Activated T-helper 1 cell treated with anti-CD3 and anti-CD28 coated beads, Interleukin-12 subunit alpha, Interleukin-12 subunit beta, Interleukin-2, Interleukin-4 antibody, amounts not matched to agents 30 ng/mL and 10 ng/mL and 1 ng/mL, durations not matched to agents 14 hours and 24 hours and 36 hours (primary cell): ENCODE measurements at places on chromosomes 5 and 9. TPM values are rescaled to one million over a fixed set of nuclear protein-coding genes. Genes with fewer than 3 reads are reported as not detected.

GRCh38 chr5:134141331-134142050 lies 27.0 kb downstream of the TCF7 start:
- peak overlapping the region; percentile 24 for H3K27ac ChIP-seq
- H3K27me3 ChIP-seq, result no peaks in the 10 kb centered on the region
- DNase-seq, result no peak
- peaks cover 62% of the 10 kb centered on the region for H3K4me1 ChIP-seq
- no peak overlapping the region for H3K4me3 ChIP-seq
- H3K36me3 ChIP-seq, result peaks cover 37% of the 10 kb centered on the region

GRCh38 chr5:4185127-4185526 lies 589.5 kb downstream of the IRX1 start:
- H3K4me3 ChIP-seq, result no peak overlapping the region
- no peaks in the 10 kb centered on the region for H3K36me3 ChIP-seq
- DNase-seq, result no peak
- no peaks in the 10 kb centered on the region for H3K4me1 ChIP-seq
- H3K27me3 ChIP-seq, result no peaks in the 10 kb centered on the region
- H3K27ac ChIP-seq, result no peak overlapping the region

- no peak overlapping the region for H3K4me3 ChIP-seq
- H3K27ac ChIP-seq, result no peak overlapping the region
- DNase-seq, result no peak
- no peaks in the 10 kb centered on the region for H3K4me1 ChIP-seq
- H3K27me3 ChIP-seq, result peaks cover 2% of the 10 kb centered on the region
- H3K36me3 ChIP-seq, result no peaks in the 10 kb centered on the region
These were observed 90.3 kb downstream of the NUDT12 start for GRCh38 chr5:103472265-103472664.

DNA sequence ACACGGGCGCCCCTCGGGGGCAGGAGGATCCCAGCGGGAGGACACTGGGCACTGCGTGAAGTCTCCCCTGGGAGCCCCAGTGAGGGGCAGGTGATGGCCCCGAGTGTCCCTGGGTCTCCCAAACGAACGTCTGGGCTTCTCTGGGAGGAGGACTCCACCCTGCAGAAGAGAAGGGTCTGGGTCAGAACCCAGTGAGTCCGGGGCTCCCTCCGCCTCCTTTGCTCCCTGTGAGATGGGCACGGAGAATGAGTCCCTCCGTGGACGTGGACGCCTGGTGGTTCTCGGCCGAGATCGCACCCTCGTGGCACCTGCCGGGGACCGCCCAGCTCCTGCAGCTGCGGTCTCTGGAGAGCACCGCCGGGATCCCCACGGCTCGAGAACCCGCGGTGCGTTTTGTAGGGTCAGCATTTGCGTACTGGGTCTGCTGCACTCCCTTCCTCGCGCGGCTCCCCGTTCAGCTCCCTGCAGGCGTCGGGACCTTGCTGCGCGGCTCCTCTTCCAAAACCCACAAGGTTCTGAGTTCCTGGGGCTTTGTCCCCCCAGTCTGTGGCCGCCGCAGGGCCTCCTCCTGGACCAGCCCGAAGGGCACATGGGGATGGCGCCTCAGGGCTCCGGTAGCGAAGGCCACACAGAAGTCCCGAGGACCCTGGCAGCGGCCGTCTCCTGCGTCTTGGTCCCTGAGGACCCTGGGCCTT lies 10.2 kb upstream of the CEP72 start:
- H3K4me3 ChIP-seq, result no peak overlapping the region
- H3K36me3 ChIP-seq, result no peaks in the 10 kb centered on the region
- H3K27me3 ChIP-seq, result peaks cover 22% of the 10 kb centered on the region
- no peak overlapping the region for H3K27ac ChIP-seq
- H3K4me1 ChIP-seq, result peaks cover 5% of the 10 kb centered on the region

DNA sequence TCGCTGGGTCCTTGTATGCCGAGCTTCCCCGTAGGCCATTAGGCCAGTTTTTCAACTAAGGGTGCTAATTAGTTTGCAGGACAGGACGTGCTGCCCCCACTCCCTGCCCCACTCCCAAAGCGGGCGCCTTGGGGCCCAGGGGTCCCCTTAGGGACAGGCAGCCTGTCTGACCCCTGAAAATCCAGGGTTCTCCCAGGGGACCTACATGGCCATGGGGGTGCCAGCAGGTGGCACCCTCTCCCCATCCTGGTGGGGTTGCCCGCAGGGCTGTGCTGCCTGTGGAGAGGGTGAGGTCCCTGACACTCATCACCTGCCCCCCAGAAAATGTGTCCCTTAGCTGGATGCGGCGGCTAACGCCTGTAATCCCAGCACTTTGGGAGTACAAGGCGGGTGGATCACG lies 8.5 kb upstream of the CCDC187 start:
- no peak for DNase-seq
- H3K36me3 ChIP-seq, result no peaks in the 10 kb centered on the region
- no peak overlapping the region for H3K27ac ChIP-seq
- no peak overlapping the region for H3K4me3 ChIP-seq
- H3K27me3 ChIP-seq, result peaks cover 4% of the 10 kb centered on the region

DNA sequence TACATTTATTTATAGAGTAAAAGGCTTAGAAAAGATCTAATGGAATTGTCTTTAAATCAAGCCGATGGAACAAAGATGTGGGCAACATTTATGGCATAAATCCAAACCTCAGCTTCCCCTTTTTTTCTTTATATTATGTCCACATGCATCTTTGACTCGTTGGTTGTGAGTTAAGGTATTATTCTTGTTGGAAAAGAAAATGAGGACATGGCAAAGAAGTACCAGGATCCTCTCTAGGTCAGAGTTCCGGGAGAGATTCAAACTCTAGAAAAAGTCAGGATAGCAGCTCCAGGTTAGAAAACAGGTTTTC lies 508 bp upstream of the NME5 start:
- H3K27me3 ChIP-seq, result peaks cover 12% of the 10 kb centered on the region
- no peak overlapping the region for H3K27ac ChIP-seq

GRCh38 chr5:136147632-136148031 lies 15.0 kb downstream of the SMAD5 start:
- peaks cover 3% of the 10 kb centered on the region for H3K36me3 ChIP-seq
- peaks cover 5% of the 10 kb centered on the region for H3K27me3 ChIP-seq
- DNase-seq, result no peak
- H3K27ac ChIP-seq, result no peak overlapping the region
- no peaks in the 10 kb centered on the region for H3K4me1 ChIP-seq
- H3K4me3 ChIP-seq, result no peak overlapping the region

GRCh38 chr9:94799578-94800264 lies 73.2 kb downstream of the AOPEP start:
- no peak overlapping the region for H3K27ac ChIP-seq
- H3K4me1 ChIP-seq, result peaks cover 30% of the 10 kb centered on the region
- H3K36me3 ChIP-seq, result peaks cover 16% of the 10 kb centered on the region
- DNase-seq, result no peak
- H3K27me3 ChIP-seq, result no peaks in the 10 kb centered on the region

- H3K27me3 ChIP-seq, result peaks cover 7% of the 10 kb centered on the region
- no peak for DNase-seq
- no peak overlapping the region for H3K27ac ChIP-seq
- H3K4me1 ChIP-seq, result no peaks in the 10 kb centered on the region
- no peak overlapping the region for H3K4me3 ChIP-seq
These were observed 41.1 kb downstream of the ISOC1 start for GRCh38 chr5:129135633-129136032.

DNA sequence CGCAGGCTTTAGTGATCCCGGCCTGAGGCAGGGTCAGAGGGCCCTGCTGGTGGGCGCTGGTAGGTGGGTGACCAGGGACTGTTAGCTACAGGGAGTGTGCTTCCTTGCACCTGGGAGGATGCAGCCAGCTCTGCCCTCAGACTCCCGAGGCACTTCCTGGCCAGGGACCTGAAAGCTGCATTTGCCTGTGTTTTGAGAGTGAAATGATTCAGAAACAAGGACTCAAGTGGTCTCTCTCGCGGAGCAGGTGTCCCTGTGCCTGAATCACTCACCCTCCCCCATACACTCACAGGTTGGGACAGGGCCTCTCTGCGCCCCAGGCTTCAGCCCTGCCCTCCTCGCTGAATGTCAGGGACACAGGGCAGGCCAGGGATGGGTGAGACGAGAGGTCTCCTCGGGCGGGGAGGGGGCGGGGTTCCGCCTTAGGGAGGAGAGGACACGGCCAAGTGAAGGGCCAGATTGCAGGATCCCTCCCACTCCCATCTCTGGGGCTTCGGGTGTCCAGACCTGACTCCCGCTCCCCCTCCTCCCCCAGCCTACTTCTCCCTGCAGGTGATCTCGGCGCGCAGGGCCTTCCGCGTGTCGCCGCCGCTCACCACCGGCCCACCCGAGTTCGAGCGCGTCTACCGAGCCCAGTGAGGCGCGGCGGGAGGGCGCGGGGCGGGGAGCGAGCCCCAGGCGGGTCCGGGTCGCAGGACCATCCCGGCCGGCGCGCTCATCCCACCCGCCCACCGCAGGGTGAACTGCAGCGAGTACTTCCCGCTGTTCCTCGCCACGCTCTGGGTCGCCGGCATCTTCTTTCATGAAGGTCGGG lies 1.5 kb downstream of the LTC4S start:
- no peak overlapping the region for H3K27ac ChIP-seq
- peak overlapping the region; percentile 59 for H3K4me3 ChIP-seq

DNA sequence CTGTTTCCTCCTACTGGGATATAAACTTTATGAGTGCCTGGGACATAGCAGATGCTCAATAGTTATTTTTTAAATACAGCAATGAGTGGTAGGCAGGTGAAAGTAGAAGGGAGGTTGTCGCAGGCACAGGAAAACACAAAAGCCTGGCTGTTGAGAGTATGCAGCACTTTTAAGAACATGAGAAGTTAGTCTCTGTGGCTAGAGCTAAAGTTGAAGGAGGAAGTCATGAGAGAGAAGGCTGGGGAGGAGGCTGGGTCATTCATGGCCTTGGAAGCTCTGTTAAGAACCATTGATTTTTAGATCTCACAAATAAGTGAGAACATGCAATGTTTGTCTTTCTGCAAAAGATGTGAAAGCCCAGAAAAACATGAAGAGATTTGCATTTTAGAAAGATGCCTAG lies 126.7 kb downstream of the PRKACG start:
- H3K36me3 ChIP-seq, result peaks cover 8% of the 10 kb centered on the region
- H3K27ac ChIP-seq, result peak overlapping the region; percentile 9
- H3K4me3 ChIP-seq, result no peak overlapping the region
- no peak for DNase-seq
- H3K4me1 ChIP-seq, result peaks cover 18% of the 10 kb centered on the region

DNA sequence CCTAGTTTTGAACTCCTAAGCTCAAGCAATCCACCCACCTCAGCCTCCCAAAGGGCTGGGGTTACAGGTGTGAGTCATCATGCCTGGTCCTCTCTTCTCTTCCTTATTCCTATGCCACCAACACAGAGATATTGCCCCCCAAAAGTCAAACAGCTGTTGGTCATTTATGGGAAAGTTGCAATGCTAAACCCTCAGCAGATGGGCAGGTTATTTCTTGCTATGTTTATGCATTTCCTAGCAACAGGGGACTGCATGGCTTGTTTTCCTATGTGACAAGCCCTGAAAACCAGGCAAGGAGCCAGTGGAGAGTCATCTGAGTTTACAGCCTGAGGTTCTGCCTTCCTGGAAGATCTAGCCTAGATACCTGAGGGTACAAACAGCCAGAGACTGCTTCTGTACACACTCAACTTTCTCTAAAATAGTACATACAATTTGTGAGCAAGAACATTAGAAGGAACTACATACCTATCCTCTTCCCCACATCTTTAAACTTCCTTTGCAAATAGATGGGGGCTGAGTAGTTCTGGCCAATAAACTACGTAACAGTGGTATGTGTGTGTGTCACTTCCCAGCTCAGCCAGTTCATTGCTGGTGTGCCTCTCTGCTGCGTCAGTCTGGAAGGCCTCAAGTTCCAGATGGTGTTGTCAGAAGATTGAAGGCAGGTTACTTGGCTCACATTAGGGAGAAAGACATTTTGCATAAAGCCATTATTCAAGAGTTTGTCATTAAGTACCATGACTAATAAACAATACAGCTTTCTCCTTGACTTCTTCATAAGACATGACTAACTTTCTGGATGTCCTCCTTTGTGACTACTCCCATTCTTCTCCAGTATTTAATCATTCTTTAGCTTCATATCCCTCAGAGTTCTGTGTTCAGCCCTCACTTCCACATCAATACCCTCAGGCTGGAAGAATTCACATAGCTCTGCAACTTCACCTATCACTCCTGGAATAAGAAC lies 65.3 kb downstream of the CSNK1A1 start:
- no peaks in the 10 kb centered on the region for H3K4me1 ChIP-seq
- no peaks in the 10 kb centered on the region for H3K36me3 ChIP-seq
- no peak for DNase-seq
- no peak overlapping the region for H3K4me3 ChIP-seq
- H3K27me3 ChIP-seq, result peaks cover 2% of the 10 kb centered on the region
- H3K27ac ChIP-seq, result no peak overlapping the region

- no peak for DNase-seq
- H3K27me3 ChIP-seq, result no peaks in the 10 kb centered on the region
- no peaks in the 10 kb centered on the region for H3K36me3 ChIP-seq
- no peaks in the 10 kb centered on the region for H3K4me1 ChIP-seq
- H3K4me3 ChIP-seq, result no peak overlapping the region
These were observed 47.0 kb downstream of the AMBP start for GRCh38 chr9:114031037-114031630.

GRCh38 chr5:172772112-172772906 lies 1.3 kb upstream of the DUSP1 start:
- H3K4me3 ChIP-seq, result peak overlapping the region; percentile 87
- H3K36me3 ChIP-seq, result peaks cover 19% of the 10 kb centered on the region
- peaks cover 65% of the 10 kb centered on the region for H3K4me1 ChIP-seq
- peak overlapping the region; percentile 98 for H3K27ac ChIP-seq
- no peaks in the 10 kb centered on the region for H3K27me3 ChIP-seq

DNA sequence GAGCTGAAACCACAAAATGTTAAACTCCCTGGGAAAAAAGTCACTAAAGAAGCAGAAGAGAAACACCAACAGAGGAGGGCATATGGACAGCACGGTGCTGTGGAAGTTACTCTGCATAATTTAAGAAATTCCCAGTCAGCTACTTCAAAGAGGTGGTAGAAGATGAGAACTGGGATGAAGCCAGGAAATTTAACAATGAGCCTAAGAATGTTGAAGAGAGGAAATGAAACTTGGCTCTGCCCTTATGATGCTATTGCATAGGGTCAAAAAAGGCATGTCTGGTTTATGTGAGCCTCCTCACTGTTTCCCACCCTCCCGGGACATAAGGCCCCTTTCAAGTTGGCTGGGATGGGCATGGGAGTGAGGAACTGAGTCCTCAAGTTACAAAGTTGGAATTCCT lies 25.4 kb upstream of the SNX18 start:
- peaks cover 11% of the 10 kb centered on the region for H3K27me3 ChIP-seq
- no peak overlapping the region for H3K4me3 ChIP-seq
- no peaks in the 10 kb centered on the region for H3K36me3 ChIP-seq
- H3K27ac ChIP-seq, result no peak overlapping the region

DNA sequence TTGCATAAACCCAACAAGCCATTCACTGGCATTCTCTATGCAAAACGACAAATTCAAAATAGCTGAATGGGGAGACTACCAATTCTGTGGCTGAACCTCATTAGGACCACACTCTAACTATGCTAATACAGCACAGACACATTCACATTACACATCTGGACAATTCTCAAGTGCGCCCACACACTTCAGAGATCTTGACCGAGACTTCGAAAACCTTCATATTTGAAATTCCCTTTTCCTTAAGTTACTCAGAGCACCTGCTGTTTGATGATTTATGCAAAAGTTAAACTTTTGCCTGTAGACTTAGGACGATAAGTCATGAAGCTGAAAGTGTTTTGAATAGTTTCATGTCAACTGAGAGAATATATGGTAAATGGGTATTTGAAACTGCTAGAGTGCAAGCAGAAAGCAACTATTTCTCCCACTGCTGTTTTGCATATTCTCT lies 111.9 kb downstream of the FBN2 start:
- DNase-seq, result no peak
- H3K27me3 ChIP-seq, result no peaks in the 10 kb centered on the region
- no peaks in the 10 kb centered on the region for H3K36me3 ChIP-seq
- H3K4me1 ChIP-seq, result no peaks in the 10 kb centered on the region

The ARID3C gene
- total RNA-seq, result 0.23 TPM in 1 of 2 replicates, not detected in the other

The TMEM252 gene
- total RNA-seq, result not detected in 2 replicates

The REEP2 gene
- total RNA-seq, result 5.1 and 5.4 TPM in 2 replicates

The SPATA6L gene
- total RNA-seq, result not detected in 2 replicates

The IL13 gene
- 294 and 308 TPM in 2 replicates for total RNA-seq

The CMYA5 gene
- total RNA-seq, result 0.10 and 0.15 TPM in 2 replicates
